ENCODE measurements at places on chromosomes 4 and X. TPM values are rescaled to one million over a fixed set of nuclear protein-coding genes. Genes with fewer than 3 reads are reported as not detected.

DNA sequence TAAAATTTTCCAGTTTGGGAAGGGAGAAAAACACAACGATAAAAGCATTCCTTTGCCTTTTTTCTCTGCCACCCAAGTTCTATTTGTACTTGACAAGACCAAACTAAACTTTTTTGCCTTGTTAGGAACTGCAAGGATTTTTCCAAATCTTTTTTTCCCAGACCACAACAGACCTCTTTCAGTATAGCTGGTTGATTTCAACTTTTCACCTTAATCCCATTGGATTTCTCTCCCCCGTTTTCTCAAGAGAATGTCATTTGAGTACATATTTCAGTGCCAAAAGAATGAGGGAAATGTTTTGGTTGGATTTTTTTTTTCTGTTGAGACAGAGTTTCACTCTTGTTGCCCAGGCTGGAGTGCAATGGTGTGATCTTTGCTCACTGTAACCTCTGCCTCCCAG lies 18.5 kb upstream of the SGMS2 start:
- DNase-seq, result no peak

- DNase-seq, result no peak
Measured at GRCh38 chrX:17595456-17596035, 141.7 kb upstream of the SCML1 start.

- no peak for DNase-seq
Measured at GRCh38 chr4:10691651-10692050, 7.1 kb upstream of the CLNK start.

DNA sequence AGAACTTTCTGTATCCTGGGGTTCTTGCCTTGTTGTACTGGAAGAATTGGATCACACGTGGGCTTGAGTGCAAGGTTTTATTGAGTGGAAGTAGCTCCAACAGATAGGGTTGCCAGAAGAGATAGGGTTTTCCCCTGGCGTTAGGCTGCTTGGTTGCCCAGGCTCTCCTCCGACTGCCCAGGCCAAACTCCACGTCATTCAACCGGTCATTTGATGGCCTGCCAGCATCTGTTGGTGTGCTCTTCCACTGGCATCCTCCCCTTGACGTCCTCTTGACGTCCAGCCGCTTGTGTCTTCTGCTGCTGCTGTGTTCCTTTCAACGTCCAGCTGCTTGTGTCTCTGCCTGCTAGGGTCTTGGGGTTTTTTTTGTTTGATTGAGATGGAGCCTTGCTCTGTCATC lies 340.3 kb upstream of the ZCCHC13 start:
- DNase-seq, result peak; percentile 40

- DNase-seq, result no peak
Measured at GRCh38 chr4:128565565-128566186, 243.8 kb upstream of the JADE1 start.

DNA sequence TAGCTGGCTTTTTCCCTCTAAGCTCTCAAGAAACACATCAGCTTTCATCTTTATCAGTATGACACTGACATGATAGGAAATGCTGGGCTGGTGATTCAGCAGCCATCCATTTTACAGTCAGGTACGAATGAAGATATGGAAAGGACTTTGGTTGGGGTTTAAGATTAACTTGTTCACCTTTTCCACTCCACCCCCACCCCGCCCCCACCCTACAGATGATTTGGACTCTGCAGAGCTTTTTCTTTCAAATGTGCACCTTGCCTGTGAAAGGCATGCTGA lies 132.6 kb downstream of the AKAP4 start:
- no peak for DNase-seq

DNA sequence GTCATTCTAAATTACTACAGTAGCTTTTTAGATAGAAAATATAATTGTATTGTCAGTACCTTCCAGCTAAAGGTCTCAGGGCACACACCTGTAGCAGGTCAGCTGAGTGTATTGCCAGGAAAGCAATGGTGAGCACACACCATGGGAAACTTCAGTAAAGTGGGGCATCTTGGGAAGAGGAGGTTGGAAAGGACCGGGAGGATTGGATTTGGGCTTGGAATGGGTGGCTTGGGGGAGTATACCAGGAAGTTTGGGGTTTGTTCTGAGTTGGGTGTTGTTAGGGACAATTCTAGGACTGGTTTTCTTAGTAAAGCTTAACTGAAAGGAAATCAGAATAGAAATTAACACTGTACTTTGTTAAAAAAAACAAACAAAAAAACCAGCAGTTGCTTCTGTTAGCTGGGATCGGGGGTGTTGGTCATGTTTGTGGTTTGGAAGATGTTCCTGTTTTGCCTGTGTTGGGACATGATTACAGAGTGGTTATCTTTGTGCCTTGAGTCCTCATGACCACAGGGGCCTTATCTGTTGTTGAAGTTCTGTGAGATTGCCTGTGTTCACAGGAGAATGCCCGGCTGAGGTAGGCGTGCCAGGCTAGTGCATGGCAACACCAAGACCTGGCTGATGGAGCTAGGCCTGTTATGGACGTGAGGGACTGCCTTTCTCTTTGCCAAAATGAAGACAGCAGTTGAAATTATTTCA lies 35.1 kb downstream of the PRIMPOL start:
- DNase-seq, result no peak

- no peak for DNase-seq
Measured at GRCh38 chr4:72295966-72296557, 264.3 kb downstream of the NPFFR2 start.

DNA sequence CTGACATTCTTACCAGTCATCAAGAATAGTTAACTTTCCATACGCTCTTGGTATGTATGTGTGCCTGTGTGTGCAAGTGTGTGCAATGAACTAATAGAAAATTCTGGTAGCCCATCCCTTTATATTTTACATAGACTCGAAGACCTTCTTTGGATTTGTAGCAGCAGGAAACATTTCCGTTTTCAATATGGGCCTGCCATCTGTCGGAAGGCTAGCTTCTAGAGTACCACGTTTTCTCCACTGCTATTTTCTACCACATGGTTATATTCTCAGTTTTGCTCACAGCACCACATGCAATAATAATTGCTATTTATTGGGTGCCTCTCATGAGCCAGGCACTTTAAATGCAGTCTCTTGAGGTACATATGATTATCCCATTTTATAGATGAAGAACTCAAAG lies 47.9 kb upstream of the PTCHD1 start:
- no peak for DNase-seq

DNA sequence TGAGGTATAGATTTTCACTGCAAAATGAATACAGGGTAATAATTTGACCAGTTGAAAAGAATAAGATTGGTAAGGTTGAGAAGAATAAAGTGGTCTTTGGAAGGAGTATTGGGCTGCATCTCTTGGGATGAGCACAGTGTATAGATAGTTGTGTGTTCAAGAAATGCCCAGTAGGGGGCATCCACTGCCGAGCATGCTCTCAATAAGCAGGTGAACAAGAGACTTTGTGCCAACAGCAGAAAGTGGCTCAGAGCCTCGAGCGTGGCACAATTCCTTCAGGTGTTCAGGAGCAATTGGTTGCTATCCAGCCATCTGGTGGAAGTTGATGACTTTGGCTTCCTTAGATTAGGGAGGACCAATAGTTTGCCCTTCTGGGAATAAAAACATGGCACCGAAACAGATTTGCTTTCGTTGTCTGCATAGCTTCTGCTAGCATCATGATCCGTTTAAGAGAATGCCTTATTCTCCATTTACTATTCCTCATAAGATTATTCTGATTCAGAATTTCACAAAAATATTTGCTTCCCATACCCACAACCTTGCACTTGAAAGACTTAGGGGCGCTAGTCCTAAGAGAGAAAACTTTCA lies 258.1 kb upstream of the NEIL3 start:
- no peak for DNase-seq

- DNase-seq, result no peak
Measured at GRCh38 chr4:114479595-114479994, 119.0 kb upstream of the UGT8 start.

DNA sequence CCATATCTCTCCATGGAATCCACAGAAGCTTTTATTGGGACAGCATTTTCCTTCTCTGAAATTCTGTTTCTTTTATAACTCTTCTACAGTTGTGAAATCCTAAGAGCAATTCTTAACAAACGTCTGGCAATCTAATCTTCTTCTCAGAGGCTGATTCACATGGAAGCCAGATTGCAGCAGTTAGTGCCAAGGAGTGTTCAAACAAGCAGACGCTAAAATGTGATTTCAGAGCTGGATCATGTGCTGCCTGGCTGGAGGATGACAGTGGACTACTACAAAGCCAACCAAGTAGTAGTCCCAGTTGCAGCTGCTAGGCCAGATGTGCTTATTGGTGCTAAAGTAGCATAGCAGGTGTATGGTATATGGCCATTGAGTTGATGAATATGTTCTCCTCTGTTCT lies 27.7 kb upstream of the GLRB start:
- DNase-seq, result no peak

GRCh38 chr4:83197555-83198235 lies 83.2 kb upstream of the PLAC8 start:
- DNase-seq, result no peak

Gene NAT8L
- 0.87 TPM for total RNA-seq

Gene SULT1E1
- total RNA-seq, result not detected

Gene CT55
- total RNA-seq, result not detected

Gene NUDT11
- total RNA-seq, result 0.15 TPM
